NCI-H345 (cell line): ENCODE measurements at places on chromosomes 4 and X.

- DNase-seq, result no peak
These were observed 313 bp upstream of the BLOC1S4 start for GRCh38 chr4:6715704-6716017.

DNA sequence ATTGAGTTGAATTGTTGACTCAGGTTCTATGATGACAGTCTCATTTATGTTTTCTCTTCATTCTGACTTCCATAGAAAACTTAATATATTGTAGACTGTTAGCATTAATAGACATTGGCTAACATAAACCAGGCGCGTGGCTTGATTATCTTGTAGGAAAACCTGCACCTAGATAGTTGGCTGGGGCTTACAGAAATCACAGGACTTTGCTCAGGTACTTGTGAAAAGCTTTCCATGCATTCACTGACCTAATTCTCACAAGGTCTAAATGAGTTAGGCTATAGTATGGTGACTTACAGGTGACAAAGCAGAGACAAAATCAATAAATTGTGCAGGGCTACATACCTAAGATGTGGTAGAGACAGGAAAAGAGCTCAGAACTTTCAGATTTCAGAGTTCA, 212.8 kb downstream of the GPAT3 start:
- DNase-seq, result no peak

DNA sequence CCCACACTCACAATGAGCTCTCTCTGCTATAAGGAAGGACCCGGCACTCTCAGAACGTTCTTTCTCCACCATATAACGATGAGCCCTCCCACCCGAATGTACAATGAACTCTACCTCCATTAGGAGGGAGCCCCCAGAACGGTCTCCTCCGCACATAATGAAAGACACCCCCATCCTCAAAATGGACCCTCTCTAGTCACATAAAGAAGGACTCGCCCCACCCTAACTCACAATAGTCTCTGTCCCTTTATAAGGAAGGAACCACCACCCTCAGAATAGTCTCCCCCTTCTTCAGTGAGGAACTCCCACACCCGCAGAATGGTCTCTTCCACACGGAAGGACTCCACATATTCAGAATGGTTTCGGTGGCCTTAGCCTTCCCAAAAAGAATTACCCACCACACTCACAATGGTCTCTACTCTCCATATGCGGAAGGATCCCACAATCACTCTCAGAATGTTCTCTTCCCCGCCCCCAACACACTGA, 477 bp downstream of the SLC35A2 start:
- DNase-seq, result no peak

- DNase-seq, result no peak
These were observed 2.3 kb downstream of the NWD2 start for GRCh38 chr4:37246891-37247290.

DNA sequence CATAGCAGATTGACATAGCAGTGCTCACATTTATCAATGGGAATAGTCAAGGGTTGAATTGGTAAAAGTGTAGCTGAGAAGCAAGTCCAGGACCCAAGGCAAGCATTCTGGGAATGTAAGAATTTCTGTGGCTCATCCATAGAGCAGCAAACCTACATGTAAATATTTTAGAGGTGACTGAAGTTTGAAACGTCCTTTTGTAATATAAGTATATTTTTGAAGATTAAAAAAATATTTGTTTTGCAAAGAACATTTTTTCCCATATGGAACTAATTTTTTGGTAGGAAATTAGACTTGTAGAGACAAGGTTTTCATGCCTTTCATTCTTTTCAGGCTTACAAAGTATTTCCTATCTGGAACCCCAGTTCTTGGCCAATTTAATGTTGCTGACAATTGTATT, 104.0 kb downstream of the TEX13A start:
- no peak for DNase-seq
